Activated CD4-positive, alpha-beta T cell treated with anti-CD3 and anti-CD28 coated beads for 4 hours (primary cell): ENCODE measurements at places on chromosomes 11 and 22.

- no peak for DNase-seq
Measured at GRCh38 chr11:16505481-16505880, 149.1 kb upstream of the SOX6 start.

DNA sequence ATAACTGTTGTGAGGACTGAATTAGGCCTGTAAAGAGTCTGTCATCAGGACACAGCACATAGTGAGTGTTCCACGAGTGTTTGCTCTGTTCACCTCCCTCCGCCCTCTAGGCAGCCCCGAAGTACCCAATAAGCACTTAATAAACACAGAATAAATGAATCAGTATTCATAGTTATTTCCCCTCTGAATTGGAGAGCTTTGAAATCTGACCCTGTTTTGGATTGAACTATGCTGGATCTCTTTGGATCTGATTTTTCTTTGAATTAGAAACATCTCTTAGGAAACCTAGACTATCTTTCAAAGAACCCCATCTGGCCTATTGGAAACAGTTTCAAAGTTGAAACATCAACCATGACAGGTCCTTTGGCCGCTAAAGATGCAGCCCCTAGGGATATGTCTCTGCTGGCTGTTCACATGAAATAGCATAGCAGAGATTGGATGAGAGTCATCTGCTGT, 615.5 kb downstream of the NTM start:
- no peak for DNase-seq

DNA sequence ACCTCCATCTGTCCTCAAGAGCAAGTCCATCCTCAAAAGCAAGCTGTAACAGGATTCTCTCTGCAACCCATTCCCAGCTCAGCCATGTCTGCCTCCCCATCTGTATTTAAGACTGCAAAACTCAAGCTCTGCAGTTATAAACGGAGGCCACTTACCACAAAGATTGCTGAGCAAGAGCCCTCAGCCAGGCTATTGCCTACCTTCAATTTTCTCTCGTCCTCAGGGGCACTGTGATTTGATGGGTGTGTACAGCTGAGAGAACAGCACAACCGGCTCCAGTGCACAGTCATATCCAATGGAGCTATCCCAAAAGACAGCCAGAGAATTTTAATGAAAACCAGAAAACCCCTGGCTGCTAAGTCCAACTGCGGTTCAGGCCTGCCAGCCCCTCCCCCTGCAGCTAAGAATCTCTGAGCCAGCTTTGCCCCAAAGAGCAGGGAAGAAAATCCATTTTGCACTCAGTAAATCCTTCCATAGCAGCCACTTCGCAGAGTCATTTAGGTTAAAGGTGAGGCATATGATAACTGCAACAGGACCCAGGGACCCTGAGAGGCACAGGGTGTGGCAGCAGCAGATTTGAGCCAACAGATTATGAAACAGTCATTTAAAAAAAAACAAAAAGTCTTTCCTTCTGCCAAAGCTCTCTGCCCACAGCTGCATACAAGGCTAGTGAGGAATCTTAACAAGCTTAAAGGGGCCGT, 37.6 kb downstream of the RAB30 start:
- no peak for DNase-seq

- no peak for DNase-seq
Measured at GRCh38 chr22:49869845-49870712, 16.4 kb downstream of the ZBED4 start.

- no peak for DNase-seq
Measured at GRCh38 chr22:48234011-48234410, 1471.6 kb downstream of the TBC1D22A start.
